CD4-positive, alpha-beta T cell treated with Interleukin-1 beta for 1 hour (primary cell): ENCODE measurements at places on chromosomes 16 and 17.

DNA sequence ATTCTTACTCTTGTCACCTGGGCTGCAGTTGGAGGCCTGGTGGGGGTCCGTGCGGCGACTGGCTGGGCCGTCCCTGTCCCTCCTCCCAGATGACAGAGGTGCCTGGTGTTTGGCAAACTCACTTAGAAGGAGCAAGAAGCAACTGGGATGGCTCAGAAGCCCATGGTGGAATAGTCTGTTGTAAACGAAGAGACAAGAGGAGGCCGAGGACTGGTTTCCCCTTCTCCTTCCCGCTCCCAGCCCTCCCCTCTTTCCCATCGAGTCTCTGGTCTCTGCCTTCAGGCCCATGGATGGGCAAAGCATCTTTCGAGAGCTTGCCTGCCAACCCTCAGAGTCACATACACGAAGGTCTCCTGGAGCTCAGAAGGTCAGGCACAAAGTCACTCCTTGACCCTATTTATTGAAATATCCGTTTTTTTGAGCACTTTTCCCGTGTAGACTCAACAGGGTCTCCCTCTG, 364.4 kb downstream of the SEC14L1 start:
- DNase-seq = no peak

DNA sequence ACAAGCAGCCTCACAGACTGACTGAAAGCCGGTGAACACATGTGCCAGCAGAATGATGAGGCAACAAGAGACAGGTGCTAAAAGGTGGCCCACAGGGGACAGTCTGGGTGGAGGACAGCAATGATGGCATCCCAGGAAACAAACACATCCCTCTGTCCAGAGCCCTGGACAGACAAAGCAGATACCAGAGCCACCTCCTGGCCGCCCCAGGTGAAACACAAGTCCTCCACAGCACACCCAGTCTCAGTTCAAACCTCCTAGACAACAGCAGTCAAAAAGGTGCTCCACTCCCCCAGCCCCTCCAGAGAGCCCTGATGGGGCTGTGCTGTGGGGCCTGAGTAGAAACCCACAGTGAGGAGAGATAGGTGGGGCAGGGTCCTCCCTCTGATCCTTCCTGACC, 20.3 kb upstream of the CDH5 start:
- no peak for DNase-seq

GRCh38 chr16:76118344-76118743, 158.9 kb upstream of the CNTNAP4 start:
- no peak for DNase-seq

DNA sequence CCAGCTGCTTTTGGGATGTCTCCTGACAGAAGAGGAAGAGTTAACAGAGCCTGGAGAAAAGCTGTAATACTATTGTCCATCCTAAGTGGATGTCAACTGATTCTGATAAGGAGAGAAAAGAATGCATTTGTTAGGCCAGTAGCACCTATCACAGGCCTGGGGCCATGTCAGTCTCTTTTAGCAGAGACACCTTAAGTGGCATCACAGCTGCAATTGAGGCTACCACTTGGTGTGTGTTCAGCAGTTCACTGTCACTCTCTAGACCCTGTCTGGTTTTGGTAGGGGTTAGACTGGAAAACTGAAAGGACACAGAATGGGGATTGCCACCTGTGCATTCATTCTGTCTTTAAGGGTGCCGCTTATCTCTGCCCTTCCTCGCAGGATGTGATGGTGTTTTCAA, 42.0 kb downstream of the PSMD12 start:
- no peak for DNase-seq

- peak; percentile 85 for DNase-seq
Observed at GRCh38 chr17:8118769-8119580, 661 bp upstream of the ALOXE3 start.

GRCh38 chr17:74637265-74637664, 13.7 kb upstream of the CD300E start:
- no peak for DNase-seq

GRCh38 chr17:48915459-48916282, 7.5 kb downstream of the UBE2Z start:
- peak; percentile 57 for DNase-seq

DNA sequence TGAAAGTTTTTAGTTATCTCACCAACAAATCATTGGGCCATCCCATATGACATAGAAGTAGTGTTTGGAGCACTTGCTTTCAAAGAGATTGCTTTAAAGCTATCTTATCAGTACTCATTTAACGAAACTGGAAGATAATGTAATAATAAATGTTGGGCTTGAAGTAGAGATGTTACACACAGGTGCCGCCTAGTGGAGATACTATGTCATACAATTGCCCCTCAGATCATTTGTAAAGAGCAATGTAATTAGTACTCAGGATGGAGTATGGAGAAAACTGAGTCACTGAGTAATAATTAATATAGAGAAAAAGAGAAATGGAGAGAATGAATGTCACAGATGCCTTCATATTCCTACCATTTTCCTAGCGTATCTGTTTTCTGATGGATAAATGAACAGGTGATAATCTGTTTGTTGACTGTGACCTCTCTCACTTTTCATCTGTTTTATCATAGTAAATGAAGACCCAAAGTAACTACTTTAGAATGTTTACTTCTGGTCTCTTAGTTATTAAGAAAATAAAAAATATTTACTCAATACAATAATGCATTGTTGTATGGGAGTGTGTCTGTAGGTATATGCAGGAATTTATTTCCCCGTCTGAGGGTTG, 80.4 kb downstream of the EFCAB5 start:
- DNase-seq = peak; percentile 50

DNA sequence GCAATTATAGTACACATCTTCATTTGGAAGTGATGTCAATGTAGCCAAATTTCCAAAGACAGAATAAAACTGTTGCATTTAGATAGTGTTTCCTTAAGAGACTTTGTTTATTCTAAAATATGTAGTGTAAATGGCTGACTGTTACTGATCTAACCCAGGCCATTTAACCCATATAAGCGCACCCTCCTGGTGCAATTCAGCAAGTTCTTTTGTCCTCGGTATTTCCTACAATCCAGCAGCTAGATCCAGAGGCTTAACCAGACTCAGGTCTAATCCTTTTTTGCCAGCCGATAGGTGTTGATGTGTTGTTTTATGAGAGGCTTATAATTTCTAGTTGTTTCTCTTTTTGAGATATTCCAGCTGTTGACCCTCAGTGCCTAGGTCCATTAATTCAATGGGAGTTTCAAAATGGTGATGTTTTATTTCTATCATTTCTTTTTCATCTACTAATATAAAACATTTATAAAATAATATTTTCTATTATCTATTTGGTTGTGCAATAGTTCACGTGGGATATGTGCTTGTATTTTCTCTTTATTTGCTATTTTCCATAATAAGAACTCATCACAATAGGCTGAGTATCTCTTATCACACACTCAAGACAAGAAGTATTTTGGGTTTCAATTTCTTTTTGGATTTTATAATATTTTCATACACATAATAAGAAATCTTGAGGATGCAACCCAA, 14.5 kb downstream of the ABCA9 start:
- DNase-seq = no peak

GRCh38 chr16:525123-525519, 2.4 kb upstream of the CAPN15 start:
- DNase-seq = no peak

DNA sequence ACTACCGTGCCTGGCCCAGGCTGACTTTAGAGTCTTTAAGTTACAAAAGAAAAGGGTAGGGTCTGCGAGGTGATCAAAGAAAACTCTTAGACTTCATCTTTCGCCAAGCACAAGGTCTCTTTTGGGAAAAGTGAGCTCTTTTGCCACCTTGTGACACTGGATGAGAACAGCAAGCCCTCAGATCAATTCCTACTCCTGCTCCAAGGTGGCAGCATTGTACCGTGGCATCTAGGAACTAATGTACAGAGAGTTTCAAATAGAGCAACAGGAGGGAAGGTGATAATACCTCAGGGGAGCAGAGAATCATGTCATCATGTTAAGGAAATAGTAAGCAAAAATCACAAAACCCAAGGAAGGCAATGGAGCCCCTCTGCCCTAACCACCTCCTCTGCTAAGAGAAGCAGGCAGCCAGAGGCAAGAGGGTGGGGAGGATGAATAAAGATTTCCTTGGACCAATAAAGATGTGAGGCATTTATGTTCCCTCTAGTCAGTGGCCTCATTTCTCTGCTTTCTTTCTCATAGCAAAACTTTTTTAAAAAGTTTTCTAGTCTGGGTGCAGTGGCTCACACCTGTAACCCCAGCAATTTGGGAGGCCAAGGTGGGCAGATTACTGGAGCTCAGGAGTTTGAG, 2.1 kb upstream of the C17orf78 start:
- peak; percentile 74 for DNase-seq
